Type B pancreatic cell (in vitro differentiated cells): ENCODE measurements at places on chromosomes 3 and 15. TPM values are rescaled to one million over a fixed set of nuclear protein-coding genes. Genes with fewer than 3 reads are reported as not detected.

The TM4SF18 gene
- 0.33 TPM in 1 of 2 replicates, not detected in the other for total RNA-seq

DNA sequence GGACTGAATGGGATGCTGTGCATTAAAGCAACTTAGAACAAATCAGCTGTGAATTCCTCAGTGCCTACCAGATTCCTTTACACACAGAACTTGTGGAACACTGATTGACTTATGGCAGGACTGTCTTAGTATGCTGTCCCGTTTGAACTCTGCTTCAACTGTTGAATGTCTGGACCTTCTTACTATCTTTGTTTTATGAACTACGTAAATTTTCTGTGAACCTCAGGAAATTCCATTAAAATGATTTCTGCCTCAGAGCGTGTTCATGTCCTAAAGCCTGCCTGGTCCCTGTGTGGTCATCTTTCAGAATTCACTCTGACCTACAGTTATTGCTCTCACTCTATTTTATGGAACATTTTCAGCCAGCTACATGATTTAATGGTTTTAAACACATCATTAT, 29.4 kb upstream of the FBN1 start:
- peaks cover 7% of the 10 kb centered on the region for H3K4me1 ChIP-seq
- peaks cover 6% of the 10 kb centered on the region for H3K27me3 ChIP-seq
- no peak overlapping the region for H3K4me3 ChIP-seq
- DNase-seq = no peak
- H3K27ac ChIP-seq = no peak overlapping the region

- peaks cover 4% of the 10 kb centered on the region for H3K4me1 ChIP-seq
- no peak overlapping the region for H3K27ac ChIP-seq
- peaks cover 55% of the 10 kb centered on the region for H3K27me3 ChIP-seq
- H3K36me3 ChIP-seq = no peaks in the 10 kb centered on the region
Observed at GRCh38 chr3:9499455-9500107, 54.0 kb downstream of the LHFPL4 start.

GRCh38 chr3:10466186-10466585, 39.2 kb downstream of the ATP2B2 start:
- no peak for DNase-seq
- no peak overlapping the region for H3K4me3 ChIP-seq
- peaks cover 7% of the 10 kb centered on the region for H3K4me1 ChIP-seq

DNA sequence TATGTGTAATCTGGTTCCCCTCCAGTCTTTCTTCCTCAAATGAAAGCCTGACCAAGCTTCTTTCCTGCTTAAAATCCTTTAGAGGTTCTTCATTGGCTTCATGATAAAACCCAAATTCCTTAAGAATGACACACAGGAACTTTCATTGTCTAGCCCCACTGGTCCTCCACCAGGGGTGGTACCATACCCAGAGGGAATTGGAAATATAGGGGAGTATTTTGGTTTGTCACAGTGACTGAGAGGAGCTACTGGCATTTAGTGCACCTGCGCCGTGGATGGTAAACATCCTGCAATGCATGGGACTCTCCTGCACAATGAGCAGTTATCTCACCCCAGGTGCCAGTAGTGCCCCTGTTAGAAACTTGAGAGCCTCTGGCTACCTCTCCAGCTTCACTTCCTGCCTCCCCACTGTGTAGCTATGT, 10.8 kb downstream of the ZWILCH start:
- no peak overlapping the region for H3K4me3 ChIP-seq
- no peak for DNase-seq
- peaks cover 11% of the 10 kb centered on the region for H3K36me3 ChIP-seq
- no peak overlapping the region for H3K27ac ChIP-seq
- no peaks in the 10 kb centered on the region for H3K27me3 ChIP-seq
- no peaks in the 10 kb centered on the region for H3K4me1 ChIP-seq

- DNase-seq = no peak
- no peaks in the 10 kb centered on the region for H3K36me3 ChIP-seq
- H3K27ac ChIP-seq = no peak overlapping the region
- H3K4me1 ChIP-seq = peaks cover 12% of the 10 kb centered on the region
- no peak overlapping the region for H3K4me3 ChIP-seq
- peaks cover 3% of the 10 kb centered on the region for H3K27me3 ChIP-seq
Observed at GRCh38 chr15:88982946-88983342, 69.8 kb upstream of the MFGE8 start.
